ENCODE measurements at places on chromosomes 16 and 17. TPM values are rescaled to one million over a fixed set of nuclear protein-coding genes. Genes with fewer than 3 reads are reported as not detected.

DNA sequence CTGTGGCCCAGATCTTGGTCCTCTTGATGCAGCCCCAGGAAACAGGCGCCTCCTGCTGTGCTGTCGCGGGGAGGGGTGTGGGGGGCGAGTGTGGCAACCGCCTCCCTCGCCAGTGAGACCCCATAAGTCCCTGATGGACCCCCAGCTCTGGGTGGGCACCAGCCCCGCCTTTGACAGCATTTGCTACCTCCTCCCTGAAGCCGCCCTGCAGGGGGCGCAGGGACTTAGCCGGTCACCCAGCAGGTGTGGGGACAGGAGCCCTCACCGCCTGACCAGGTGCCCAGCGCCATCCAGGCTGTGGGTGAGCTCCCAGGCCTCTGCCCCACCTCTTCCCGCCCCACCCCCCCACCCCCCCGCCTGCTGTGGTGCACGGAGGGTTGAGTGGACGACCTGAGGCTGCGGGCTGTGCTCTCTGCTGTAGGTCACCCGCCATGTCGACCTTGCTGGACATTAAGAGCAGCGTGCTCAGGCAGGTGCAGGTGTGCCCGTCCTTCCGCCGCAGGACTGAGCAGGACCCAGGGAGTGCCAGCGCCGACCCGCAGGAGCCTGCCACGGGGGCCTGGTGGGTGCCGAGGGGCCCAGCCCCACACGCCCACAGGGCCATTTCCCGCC lies 4.8 kb downstream of the BAIAP3 start:
- H3K4me1 ChIP-seq, result peaks cover 28% of the 10 kb centered on the region
- no peak overlapping the region for H3K4me3 ChIP-seq
- DNase-seq, result peak; percentile 73
- peaks cover 8% of the 10 kb centered on the region for H3K27me3 ChIP-seq
- no peaks in the 10 kb centered on the region for H3K36me3 ChIP-seq
- no peak overlapping the region for H3K27ac ChIP-seq

GRCh38 chr16:85483424-85483823 lies 129.7 kb upstream of the GSE1 start:
- H3K27ac ChIP-seq, result no peak overlapping the region
- no peaks in the 10 kb centered on the region for H3K27me3 ChIP-seq
- no peaks in the 10 kb centered on the region for H3K36me3 ChIP-seq
- H3K4me3 ChIP-seq, result no peak overlapping the region
- DNase-seq, result no peak

- peak within 1 kb of the TSS; percentile 71 for H3K27ac ChIP-seq
- peak; percentile 73 for DNase-seq
- H3K4me3 ChIP-seq, result no peak within 1 kb of the TSS
- H3K36me3 ChIP-seq, result no peaks in the 10 kb centered on the region
Measured at GRCh38 chr17:78979780-78980623, at the start of gene LGALS3BP. LGALS3BP (minus strand) TSS chr17:78979923; CDS start chr17:78977191, 2,732 bp downstream.

DNA sequence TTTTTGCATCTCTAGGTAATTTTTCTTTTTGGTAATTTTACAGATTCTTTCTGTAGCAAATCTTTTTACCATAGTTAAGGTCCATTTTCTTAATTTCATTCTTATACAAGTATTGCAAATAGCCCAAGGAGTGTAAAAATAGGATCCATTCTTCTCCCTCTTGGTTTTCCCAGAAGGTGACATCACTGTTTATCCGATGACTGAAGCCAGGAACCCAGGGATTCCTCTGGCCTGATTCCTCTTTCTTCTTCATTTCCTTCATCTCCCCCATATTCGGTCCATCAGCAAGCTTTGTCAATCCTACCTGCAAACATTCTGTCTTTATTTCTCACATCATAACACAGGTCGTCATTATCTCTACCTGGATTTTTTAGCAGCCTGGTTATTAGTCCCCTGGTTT lies 5.3 kb downstream of the RBBP6 start:
- peaks cover 44% of the 10 kb centered on the region for H3K4me1 ChIP-seq
- DNase-seq, result no peak
- no peak overlapping the region for H3K4me3 ChIP-seq
- H3K27ac ChIP-seq, result no peak overlapping the region

DNA sequence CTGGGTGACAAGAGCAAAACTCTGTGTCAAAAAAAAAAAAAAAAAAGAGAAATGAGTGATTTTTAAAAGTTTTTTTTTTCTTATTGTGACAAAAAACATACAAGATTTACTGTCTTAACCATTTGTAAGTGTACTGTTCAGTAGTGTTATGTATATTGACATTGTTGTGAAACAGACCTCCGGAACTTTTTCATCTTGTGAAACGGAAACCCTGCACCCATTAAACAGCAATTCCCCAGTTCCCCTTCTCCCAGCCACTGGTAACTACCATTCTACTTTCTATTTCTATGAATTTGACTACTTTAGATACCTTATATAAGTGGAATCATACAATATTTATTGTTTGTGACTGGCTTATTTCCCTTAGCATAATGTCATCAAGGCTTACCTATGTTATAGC lies 18.7 kb downstream of the DUS2 start:
- no peak overlapping the region for H3K27ac ChIP-seq
- DNase-seq, result no peak
- no peak overlapping the region for H3K4me3 ChIP-seq
- peaks cover 2% of the 10 kb centered on the region for H3K36me3 ChIP-seq

DNA sequence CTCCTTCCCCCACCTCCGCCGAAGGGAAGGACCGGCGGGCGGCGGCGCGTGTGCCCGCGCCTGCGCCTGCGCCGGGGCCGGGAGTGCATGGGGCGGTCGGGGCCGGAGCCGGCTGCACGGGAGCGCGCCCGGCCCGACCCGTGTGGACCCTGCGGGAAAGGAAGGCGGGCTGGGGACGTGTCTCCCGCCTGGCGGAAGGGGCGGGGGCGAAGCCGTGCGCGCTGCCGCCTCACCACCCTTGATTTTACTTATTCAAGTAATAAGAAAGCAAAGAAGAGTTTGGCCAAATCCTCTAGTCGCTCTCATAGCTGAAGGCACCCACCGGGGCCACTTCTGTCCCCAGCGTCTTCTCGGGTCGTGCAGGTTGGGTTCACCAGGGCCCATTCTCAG lies 596 bp upstream of the PFN1 start:
- peak overlapping the region; percentile 34 for H3K4me3 ChIP-seq
- peak overlapping the region; percentile 98 for H3K27ac ChIP-seq
- H3K36me3 ChIP-seq, result no peaks in the 10 kb centered on the region
- DNase-seq, result peak; percentile 78
- peaks cover 34% of the 10 kb centered on the region for H3K4me1 ChIP-seq

GRCh38 chr16:68286153-68287074 lies 22.1 kb downstream of the SLC7A6 start:
- no peak overlapping the region for H3K4me3 ChIP-seq
- DNase-seq, result no peak

DNA sequence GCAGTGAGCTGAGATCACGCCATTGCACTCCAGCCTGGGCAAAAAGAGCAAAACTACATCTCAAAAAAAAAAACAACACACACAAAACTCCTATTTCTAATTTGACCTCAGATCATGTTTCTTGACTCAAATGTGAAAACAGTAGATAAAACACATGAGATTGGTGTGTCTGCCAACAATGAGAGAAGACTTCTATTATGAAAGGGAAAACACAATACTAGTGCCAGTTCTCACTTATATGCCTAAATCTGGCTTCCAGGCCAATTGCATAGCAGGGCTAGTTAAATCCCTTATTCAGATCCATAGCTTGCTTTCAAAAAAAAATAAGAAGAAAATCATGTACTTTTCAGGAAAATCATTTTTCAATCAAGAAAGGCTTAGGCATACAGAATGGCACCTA lies 39.4 kb downstream of the AP1G1 start:
- H3K4me1 ChIP-seq, result peaks cover 10% of the 10 kb centered on the region
- no peaks in the 10 kb centered on the region for H3K27me3 ChIP-seq
- peaks cover 14% of the 10 kb centered on the region for H3K36me3 ChIP-seq

DNA sequence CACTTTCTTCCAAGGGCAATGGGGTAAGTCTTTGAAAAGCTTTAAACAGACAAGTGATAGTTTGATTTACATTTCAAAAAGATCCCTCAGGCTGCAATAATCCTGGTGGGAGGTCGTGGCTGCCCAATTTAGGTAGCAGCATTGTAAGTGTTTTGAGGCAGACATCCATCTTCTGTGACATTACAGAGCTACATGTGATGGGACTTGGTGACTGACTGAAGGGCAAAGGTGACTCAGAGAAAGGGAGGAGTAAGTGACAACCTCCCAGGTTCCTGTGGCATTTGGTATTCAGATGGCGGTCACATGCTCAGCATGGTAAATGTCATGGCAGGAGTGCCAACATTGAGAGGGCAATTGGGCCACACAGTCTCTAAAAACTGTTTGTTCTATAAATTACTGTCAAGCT lies 26.5 kb downstream of the STAT3 start:
- no peak overlapping the region for H3K27ac ChIP-seq
- no peak for DNase-seq
- H3K4me3 ChIP-seq, result no peak overlapping the region
- peaks cover 38% of the 10 kb centered on the region for H3K4me1 ChIP-seq
- no peaks in the 10 kb centered on the region for H3K36me3 ChIP-seq

Gene CHD9NB
- 3.1 TPM for total RNA-seq

Gene DNAH17
- not detected for total RNA-seq
